ENCODE measurements at places on chromosomes 1 and 21.

- peak; percentile 17 for DNase-seq
Measured at GRCh38 chr1:20376880-20377494, 86.3 kb downstream of the VWA5B1 start.

DNA sequence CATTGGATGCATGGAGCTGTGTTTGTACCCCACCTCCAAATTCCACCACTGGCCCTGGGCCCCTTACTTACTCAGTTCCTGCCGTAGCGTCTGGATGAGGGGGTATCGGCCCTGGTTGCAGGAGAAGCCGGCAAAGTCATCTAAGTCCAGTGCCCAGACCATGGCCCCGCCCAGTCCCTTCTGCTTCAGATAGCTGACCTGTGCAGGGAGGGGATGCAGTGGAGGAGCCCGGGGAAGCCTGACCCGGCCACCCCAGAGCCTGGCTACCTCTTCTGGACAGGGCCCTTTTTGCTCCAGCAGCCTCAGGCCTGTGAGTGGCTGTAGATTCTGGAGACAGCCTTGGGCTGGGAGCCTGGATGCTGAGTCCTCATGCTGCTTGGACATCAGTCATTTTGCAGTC lies 11.8 kb downstream of the CHIT1 start:
- DNase-seq = no peak

GRCh38 chr1:4270651-4271337 lies 370.7 kb upstream of the C1orf174 start:
- DNase-seq = no peak

DNA sequence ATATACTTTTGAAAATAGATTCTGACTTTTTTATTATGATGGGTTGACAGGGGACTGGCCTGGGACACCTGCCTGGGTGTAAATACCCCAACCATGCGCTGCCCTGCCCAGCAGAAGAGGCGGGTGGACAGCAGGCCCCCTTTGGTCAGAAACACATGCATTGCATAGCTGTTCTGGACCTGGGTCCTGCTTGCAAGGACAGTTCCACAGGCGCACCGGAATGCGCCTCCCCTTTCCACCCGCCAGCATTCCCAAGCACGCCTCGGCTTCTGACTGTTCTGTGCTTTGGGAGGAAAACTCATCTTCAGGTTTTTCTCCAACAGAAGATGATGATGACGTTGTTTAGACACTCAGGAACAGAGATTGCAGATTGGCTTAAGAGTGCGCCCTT lies 428 bp upstream of the ZNF678 start:
- no peak for DNase-seq

GRCh38 chr21:42148584-42148983 lies 70.4 kb upstream of the ABCG1 start:
- no peak for DNase-seq

DNA sequence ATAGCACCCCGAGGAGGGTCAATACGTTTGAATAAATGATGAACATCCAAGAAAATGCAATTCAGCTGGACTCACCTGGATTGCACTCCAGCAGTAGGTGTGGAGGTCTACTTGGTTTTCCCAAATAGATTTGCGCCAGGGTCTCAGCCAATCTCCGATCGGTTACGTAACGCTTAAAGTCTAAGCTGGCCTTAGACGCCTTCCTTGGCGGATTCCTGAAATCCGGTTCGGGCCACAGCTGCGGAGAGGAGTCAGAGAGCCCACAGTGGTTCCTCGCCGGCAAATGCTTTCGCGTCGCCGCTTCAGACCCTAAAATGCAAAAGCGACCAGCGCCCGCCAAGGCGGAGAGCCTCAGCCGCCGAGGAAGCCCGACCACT lies 322 bp downstream of the TFB2M start:
- no peak for DNase-seq

DNA sequence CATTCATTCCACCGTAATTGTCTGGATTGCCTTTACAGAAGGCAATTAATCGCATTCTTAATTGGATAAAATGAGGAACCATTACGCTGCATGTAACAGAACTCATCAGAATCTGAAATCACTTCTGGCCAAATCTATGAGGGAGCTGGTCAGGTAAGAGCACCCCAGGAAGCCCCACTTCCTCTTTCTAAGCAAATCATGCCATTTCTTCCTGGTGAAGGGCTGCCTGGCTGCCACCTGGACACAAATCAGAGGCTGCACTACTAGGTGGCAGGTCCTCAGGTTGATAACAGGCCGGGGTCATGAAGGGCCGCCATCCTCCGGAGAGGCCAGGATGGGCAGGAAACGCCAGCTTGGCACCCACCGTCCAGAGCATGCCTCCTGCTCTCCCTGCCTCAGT lies 73.7 kb downstream of the CAPZB start:
- no peak for DNase-seq

GRCh38 chr1:220077887-220078286 lies 11.7 kb downstream of the BPNT1 start:
- no peak for DNase-seq

DNA sequence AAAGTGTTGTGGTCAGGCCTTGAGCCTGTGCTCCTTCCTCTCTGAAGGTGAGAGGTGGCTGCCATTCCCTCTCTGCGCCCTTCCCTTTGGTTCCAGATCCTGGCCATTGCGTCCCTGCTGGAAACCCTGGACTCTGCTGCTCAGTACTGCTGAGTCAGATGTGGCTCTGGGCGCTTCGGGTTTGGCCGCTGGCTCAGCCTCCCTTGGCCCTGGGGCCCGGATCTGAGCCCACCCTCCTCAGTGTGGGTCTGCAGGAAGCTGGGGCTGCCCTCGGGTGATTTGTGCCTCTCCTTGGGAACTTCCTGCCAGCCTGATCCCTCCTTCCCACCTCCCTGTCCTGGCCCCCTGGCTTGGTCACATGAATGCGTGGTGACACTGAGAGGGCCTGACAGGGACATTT lies 32.2 kb downstream of the QSOX1 start:
- peak; percentile 9 for DNase-seq

GRCh38 chr1:43873851-43874250 lies 59.8 kb upstream of the ARTN start:
- peak; percentile 39 for DNase-seq

- no peak for DNase-seq
Measured at GRCh38 chr1:70809069-70809468, 238.5 kb downstream of the PTGER3 start.

- no peak for DNase-seq
Measured at GRCh38 chr21:38500073-38500472, 1.8 kb upstream of the ERG start.

GRCh38 chr1:24329331-24329730 lies 10.2 kb downstream of the GRHL3 start:
- no peak for DNase-seq

GRCh38 chr1:24094554-24094953 lies 17.4 kb downstream of the MYOM3 start:
- no peak for DNase-seq

DNA sequence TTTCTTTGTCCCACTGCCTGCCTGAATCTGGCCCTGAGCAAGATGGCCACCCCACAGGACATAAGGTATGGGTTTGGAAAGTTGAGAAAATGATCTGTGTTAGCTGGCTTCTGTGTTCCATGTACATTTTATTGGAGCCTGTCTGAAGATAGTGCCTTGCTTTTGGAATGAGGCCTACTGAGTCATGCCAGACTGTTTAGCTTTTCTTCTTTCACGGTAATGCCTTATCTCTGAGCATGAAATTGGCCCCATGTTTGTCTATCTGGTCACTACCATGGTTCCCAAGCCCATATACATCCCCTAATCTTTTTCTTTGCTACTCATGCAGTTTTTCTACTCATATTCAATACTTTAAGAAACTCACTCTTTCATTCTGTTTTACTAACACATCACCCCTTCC lies 85.1 kb upstream of the LMO4 start:
- no peak for DNase-seq

DNA sequence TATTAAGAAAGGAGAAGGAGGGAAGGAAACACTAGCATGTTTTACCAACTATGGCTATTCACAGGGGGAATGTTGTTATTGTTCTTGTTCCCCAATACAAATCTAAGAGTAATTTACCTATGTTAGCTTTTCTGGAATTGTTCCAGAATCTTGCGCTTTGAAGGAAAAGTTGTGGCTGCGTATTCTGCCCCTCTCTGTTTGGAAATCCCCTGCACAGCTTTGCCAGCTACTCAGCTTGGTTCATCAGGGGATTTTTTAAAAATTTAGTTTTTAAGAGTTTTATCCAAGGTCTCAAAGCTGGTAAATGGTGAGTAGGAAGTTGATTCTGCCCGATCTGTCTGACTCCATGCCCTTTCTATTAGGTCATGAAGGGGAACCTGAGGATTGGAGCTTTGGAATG lies 9.5 kb upstream of the IRF6 start:
- no peak for DNase-seq

DNA sequence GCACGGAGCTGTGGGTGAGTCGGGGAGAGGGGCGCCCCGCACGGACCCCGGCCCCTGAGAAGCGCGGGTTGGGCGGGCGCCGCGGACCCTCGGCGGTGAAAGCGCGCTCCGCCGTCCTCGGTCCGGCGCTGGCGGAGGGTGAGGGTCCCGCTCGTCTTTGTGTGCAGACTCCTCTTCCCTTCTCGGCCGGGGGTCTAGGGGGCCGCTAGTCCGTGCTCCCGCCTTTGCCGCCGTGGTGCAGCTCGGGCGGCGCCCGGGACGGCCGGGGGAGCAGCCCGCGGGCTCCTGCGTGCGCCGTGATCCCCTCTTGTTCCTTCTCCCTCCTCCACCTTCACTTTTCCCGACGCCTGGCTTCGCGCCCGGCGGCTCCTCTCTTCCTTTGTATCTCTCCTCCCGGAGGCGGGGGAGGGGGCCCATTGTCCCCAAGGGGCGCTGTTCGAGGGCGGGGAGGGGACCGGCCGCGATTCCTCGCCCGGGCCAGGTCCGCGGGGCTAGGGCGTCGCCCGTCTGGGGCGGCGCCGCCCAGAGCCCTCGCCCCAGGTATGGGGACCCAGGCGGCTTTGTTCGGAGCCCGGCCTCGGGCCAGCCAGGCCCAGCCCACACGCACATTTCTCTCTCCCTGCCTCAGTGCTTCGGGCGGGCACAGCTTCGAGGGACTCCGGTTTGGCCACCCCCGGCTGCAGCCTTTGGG lies 519 bp downstream of the FNBP1L start:
- DNase-seq = no peak

DNA sequence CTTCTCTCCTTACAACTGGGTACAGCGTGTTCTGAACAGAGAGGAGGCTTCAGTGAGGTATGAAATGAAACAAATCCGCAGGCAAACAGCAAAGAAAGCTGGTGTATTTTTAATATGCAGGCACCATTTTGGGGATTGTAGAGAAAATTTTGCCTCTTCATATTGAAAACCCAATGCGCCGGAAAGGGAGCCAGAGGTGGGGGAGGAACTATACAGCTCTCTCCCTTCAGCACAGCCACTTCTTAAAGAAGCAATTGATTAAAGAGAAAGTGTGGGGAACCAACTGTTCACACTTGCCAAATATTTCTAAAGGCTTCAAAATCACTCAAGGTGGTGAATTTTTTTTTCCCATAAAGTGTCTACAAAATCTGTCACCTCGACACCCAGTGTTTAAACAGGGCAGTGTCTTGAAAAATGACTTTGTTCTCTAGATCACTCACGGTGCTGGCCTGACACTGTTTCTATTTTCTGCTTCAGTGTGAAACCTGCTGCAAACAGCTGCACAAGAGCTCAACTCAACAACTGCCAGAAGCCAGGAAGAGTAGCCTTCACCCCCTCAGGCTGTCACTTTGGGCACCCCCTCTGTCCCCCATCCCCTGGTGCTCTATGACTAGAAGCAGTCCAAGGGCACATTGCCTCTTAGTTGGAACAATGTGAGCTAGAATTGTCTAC lies 123.8 kb upstream of the CTTNBP2NL start:
- DNase-seq = no peak

DNA sequence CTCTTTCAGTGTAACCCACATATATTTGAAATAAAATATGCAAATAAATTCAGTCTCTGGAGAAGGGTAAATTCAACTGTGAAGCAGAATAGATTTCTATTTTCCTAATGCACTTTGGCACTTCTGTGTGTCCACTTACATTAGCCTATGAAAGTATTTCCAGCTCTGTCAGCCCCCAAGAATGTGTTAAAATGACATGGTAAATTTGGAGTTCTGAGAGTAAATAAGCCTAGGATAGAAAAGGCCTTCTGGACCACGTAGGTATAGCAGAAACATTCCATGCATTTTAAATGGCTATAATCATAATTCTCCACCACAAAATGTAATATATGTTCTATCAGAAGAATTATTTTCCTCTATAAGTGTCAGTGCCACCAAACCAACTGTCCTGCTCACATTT lies 276.2 kb downstream of the NEGR1 start:
- no peak for DNase-seq

DNA sequence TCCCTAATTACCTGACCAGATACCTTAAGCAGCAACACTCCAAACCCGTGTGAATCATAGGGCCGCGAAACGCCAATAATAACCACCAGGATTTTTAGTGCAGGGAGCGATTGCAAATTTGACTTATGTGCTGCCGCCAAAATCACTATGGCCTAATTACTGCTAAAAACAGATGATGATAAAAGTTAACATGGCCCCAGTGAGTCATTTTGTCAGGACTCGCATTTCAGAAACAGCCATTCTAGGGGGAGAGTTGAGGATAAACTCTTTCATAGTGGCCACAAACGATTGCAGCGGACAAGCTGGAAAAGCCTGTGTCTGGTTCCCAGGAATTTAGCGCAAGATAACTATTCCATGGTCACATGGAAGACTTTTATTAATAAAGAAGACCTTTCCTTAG lies 103.4 kb downstream of the HLX start:
- no peak for DNase-seq

- no peak for DNase-seq
Measured at GRCh38 chr1:192201303-192201702, 43.0 kb downstream of the RGS18 start.

DNA sequence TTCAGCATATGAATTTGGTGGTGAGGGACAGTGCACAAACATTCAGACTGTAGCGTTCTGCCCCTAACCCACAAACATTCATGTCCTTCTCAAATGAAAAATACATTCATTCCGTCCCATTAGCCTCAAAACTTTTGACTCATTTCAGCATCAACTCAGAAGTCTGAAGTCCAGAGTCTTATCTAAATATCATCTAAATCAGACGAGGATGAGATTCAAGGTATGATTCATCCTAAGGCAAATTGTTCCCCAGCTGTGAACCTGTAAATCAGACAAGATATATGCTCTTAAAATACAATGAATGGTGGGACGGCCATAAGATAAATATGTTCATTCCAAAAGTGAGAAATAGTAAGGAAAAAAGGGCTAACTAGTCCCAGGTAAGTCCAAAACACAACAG lies 1195.6 kb upstream of the ADGRL4 start:
- DNase-seq = no peak

DNA sequence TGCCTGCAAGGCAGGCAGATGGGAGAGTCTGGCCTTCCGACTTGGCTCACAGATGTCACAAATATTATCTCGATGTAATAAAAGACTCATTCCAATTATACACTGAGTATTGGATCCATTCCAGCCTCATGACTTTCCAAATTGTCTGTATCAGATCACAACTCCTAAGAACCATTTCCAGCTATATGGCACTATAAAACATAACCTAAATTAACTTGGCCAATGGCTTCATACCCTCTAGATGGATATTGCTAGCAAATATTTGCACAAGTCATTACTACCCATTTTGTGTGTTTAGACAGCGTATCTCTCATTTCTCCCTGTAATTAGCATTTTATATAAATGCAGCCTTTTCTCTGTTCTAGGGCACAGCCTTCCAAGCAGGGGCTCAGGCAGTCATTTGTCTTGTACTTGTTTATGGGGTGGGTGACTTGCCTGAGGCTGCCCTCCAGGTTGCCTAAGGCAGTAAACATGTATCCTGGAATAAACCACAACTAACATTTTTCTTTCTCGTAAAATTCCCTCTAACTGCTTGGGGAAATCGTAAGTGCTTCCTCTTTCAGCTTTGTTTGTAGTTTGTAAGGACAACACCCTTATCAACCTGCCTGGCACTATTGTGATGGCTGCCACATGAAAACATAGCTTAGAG lies 70.6 kb upstream of the KCNJ6 start:
- DNase-seq = no peak

GRCh38 chr1:151377150-151377884 lies 4.8 kb upstream of the SELENBP1 start:
- DNase-seq = no peak

Measured in fibroblast of gingiva (primary cell).